ENCODE measurements at places on chromosomes 1 and 21.

- no peak for DNase-seq
Measured at GRCh38 chr1:160099716-160100375, 1.4 kb upstream of the IGSF8 start.

GRCh38 chr1:230212405-230212936 lies 145.4 kb downstream of the GALNT2 start:
- no peak for DNase-seq

DNA sequence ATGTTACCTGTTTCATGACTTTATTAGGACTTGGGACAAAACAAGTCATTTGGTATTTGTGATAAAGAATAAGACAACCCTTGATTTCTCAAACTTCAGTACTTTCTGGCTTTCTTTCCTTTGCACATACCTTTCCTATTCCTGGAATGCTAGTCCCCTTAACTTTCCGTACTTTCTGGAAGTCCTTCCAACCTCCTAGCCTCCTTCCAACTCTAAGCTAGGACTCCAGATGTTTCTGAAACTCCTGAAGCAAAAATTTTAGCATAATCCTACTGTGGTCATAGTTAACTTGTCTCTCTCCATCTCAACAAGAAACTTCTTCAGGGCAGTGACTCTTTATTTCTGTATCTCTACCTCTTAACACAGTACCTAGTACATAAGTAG lies 19.8 kb upstream of the C1orf105 start:
- DNase-seq = no peak

DNA sequence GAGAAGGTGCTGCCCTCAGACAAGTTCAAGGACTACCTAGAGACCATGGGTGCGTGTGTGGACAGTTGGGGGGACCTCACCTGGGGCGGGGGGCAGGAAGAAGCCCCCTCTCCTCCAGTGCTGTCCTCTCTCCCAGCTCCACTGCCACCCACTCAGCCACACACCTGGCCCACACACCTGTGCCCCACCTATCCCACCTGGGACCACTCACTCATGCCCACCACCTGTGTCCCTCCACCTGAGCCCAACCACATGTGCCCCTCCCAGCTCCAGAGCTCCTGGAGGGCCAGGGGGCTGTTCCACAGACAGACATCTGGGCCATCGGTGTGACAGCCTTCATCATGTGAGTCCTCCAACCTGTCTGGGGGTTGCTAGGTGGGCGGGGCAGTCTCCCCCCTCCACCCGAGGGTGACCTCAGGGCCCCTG lies 29.0 kb downstream of the TRIM11 start:
- no peak for DNase-seq

GRCh38 chr1:58528518-58528917 lies 18.0 kb downstream of the OMA1 start:
- DNase-seq = no peak

GRCh38 chr1:61247051-61247825 lies 164.9 kb downstream of the NFIA start:
- DNase-seq = no peak

DNA sequence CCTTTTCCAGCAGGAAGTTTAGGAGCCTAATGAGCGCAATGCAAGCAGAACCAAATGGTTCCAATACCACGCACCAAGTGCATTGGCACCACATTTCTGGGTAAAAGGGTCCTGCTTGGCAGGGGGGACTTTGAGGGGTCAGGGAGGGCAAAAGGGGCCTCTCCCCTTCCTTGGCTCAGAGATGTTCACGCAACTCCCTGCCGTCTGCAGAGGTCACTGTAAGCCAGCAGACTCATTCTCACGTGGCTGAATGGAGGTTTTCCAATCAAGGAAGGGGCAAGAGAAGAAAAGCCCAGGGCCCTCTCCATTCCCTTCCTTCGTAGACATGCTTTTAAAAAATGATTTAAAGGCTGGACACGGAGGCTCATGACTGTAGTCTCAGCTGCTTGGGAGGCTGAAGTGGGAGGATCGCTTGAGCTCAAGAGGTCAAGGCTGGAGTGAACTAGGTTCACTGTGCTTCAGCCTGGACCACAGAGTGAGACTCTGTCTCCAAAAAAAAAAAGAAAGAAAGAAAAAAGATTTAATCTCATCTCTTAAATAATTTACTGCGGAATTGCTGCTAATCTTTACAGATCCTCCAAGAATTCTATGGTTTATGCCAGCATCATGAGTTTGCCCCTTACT lies 80.3 kb downstream of the RUNX3 start:
- DNase-seq = no peak

- DNase-seq = no peak
Measured at GRCh38 chr1:160520582-160520981, 2.5 kb downstream of the SLAMF6 start.

DNA sequence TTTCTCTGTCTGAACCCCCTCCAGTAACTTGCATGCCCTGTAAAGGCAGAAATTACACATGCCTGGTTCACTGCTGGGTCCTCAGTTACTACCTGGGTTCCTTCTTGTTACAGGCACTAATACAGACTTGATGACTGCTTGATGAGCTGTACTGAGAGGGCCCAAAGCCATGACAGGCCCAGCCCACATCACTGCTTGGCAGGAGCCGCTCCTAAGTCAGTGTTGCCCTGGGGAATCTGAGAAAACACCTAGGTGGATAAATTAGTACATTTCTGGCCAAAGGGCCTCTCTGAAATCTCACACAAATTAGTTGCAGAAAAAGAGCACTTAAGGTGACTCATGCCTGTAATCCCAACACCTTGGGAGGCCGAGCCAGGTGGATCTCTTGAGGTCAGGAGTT lies 37.8 kb upstream of the IRF2BP2 start:
- DNase-seq = no peak

DNA sequence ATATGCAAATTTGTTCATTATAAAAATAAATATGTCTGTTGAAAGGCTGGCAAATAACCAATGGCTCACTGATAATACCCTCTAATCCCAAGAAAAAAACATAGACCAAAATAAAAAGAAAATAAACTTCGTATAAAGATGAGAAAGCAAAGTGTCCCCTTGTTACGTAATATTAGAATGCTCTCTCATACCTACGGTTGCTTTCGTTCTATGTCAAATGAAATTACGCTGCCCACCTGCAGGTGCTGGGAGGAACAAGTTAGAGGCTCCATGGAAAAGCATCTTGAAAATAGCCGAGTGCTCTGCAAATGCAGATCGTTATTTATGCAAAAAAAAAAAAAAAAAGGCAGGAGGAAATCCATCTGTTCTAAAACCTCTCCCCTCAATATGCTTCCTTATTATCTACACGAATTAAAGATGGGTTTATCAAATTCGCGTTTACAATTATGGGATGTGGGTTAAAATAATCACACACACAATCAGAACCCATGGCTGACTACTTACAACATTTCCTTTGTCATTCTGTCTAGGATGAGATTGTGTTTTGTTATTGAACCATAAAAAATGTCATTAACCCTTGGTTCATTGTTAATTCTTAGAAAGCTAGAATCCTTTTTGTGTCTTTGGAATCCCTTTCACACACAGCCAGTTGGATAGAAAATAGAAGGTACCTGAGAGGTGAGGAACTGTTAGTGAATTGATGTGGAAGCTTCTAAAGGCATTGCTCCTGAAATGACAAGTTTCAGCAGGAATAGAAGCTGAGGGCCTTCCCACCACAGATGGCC lies 268.6 kb downstream of the SETD4 start:
- no peak for DNase-seq

- peak; percentile 16 for DNase-seq
Measured at GRCh38 chr1:153880962-153881361, 41.8 kb downstream of the GATAD2B start.

DNA sequence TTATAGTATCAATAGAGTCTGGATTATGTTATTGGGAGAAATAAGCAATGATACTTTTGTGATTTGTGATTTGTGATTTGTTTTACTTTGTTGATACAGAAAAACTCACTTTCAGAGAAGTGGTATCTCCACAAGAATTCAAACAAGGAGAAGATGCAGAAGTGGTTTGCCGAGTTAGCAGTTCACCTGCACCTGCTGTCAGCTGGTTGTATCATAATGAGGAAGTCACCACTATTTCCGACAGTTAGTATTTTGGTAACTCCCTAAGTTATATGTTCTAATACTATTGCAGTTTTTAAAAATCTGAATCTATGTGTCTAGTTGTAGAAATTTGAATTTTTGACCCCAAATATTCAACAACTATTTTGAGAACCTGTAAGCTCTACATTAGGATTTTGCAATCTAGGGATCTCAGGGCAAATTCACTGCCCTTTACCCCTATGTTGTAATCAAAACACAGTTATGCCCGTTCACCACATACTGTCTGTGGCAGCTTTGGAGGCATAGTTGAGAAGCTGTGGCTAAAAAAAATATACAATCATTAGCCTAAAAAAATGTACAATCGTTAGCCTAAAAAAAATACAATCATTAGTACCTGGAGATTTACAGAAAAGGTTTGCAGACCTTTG lies 288.1 kb downstream of the NCAM2 start:
- DNase-seq = no peak

- no peak for DNase-seq
Measured at GRCh38 chr1:212873518-212873917, 15.4 kb downstream of the FLVCR1 start.

GRCh38 chr1:44110916-44111315 lies 7.7 kb upstream of the KLF17 start:
- no peak for DNase-seq

GRCh38 chr1:99652881-99653281 lies 7.0 kb downstream of the PALMD start:
- DNase-seq = no peak

DNA sequence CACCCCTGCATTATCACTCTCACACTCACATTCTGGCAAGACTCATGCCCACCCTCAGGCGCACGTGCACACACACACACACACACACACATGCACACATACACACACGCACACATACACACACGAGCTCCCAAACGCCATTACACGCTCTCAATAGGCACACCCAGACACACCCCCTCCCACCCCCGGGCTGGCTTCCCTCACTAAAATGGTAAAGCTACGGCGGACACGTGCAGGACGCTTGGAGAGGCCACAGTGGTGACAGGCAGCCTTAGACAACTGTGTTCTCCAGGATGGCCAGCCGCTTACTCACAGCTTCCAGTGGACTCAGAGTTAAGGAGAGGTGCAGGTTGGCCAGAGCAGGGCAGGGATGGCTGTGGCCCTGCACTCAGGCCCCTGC lies 10.1 kb downstream of the MATN1 start:
- no peak for DNase-seq

- DNase-seq = no peak
Measured at GRCh38 chr1:244347942-244348341, 103.8 kb downstream of the ADSS2 start.

DNA sequence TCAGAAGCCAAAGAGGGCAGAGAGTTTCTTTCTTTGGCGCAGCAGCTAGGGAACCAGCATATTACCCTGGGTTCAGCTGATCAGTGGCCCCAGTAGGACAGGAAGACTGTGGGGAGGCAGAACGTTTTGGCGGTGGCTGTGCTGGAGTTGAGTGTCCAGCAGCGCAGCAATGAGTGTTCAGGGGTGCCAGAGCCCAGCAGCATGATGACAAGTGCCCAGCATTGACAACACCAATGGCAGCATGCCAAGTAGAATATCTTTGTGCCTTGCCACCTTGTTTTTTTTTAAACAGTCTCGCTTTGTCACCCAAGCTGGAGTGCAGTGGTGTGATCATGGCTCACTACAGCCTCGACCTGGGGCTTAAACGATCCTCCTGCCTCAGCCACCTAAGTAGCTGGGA lies 106.7 kb upstream of the CDC42BPA start:
- no peak for DNase-seq

DNA sequence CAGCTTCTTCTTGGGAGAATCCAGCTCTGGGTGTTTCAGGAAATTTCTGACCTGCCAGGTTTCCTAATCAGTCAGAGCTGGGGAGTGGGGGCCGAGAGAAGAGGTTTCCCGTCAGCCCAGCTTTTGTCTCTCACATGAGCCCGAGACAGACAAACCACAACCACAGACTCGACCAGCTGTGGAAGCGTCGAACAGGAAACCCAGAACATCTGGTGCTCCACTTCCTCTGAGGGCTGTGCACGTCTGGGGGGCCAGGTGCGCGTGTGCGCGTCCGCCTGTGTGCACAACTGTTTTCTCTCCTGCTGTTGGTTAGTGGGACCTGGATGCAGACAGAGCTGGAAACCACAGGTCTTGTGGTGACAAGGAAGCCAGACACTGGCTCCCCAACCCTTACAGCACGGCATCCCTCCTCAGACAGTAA lies 113.0 kb upstream of the SLC25A33 start:
- DNase-seq = peak; percentile 79

DNA sequence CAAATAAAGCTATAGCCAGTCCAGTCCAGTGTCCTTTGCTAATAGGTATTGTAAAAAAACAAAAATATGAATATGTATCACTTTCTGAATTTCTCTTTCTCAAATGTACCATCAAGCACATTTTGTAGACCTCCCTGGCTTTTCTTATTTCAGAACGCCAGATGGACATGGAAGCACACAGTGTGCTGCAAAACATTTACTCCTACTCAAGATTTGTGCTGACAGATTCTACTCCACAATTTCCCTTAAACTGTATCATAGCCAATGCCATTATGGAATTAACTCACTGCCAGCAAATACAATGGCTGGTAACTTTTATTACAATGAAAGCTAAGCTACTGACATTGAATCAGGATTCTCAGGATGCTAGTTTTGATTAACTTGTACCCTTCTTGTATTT lies 30.8 kb upstream of the PLPPR4 start:
- no peak for DNase-seq
